Panc1 (cell line): ENCODE measurements at places on chromosomes 7 and 10. TPM values are rescaled to one million over a fixed set of nuclear protein-coding genes. Genes with fewer than 3 reads are reported as not detected.

HYAL4 gene
- not detected for total RNA-seq

NPY4R gene
- 2.2 TPM for total RNA-seq

ACTL6B gene
- total RNA-seq: not detected

DNA sequence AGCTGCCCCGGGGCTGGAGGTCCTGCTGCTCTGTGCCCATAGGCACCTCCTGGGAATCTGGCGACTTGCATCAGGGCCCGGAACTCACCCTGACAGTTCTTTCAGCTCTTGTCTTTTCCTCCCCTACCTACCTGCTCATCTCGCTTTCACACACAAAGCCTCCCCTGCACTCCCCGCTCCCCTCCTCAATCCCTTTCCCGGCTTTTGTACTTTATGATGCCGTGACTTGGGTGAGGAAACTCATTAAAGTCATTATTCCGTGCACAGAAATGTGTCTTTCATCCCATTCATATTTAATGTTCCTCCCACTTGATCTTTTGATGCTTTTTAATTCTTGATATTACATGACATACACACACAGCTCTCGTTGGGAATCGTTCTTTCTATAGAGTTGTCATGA lies 218.6 kb downstream of the RPS24 start:
- H3K27ac ChIP-seq: no peak overlapping the region
- DNase-seq: no peak
- H3K4me1 ChIP-seq: peaks cover 6% of the 10 kb centered on the region; the same call in 1 of the 2 replicates
- H3K4me3 ChIP-seq: no peak overlapping the region

GRCh38 chr7:16315280-16315679 lies 106.1 kb downstream of the CRPPA start:
- peak overlapping the region; percentile 44 for H3K4me3 ChIP-seq
- no peaks in the 10 kb centered on the region for H3K36me3 ChIP-seq
- no peak for DNase-seq
- H3K4me1 ChIP-seq: peaks cover 7% of the 10 kb centered on the region
- no peak overlapping the region for H3K27ac ChIP-seq

GRCh38 chr10:7117806-7118674 lies 292.8 kb downstream of the SFMBT2 start:
- no peak overlapping the region for H3K27ac ChIP-seq
- no peaks in the 10 kb centered on the region for H3K36me3 ChIP-seq
- H3K4me3 ChIP-seq: no peak overlapping the region
- DNase-seq: no peak
